ENCODE measurements at places on chromosomes 7 and 10. TPM values are rescaled to one million over a fixed set of nuclear protein-coding genes. Genes with fewer than 3 reads are reported as not detected.

GRCh38 chr7:29461996-29462395 lies 101.6 kb upstream of the PRR15 start:
- no peak for DNase-seq

- DNase-seq = no peak
Measured at GRCh38 chr10:6273351-6273750, 70.6 kb downstream of the PFKFB3 start.

The GPR26 gene
- not detected for total RNA-seq

The EIF4EBP2 gene
- 30.9 TPM for total RNA-seq

The OPALIN gene
- total RNA-seq = 0.05 TPM

DNA sequence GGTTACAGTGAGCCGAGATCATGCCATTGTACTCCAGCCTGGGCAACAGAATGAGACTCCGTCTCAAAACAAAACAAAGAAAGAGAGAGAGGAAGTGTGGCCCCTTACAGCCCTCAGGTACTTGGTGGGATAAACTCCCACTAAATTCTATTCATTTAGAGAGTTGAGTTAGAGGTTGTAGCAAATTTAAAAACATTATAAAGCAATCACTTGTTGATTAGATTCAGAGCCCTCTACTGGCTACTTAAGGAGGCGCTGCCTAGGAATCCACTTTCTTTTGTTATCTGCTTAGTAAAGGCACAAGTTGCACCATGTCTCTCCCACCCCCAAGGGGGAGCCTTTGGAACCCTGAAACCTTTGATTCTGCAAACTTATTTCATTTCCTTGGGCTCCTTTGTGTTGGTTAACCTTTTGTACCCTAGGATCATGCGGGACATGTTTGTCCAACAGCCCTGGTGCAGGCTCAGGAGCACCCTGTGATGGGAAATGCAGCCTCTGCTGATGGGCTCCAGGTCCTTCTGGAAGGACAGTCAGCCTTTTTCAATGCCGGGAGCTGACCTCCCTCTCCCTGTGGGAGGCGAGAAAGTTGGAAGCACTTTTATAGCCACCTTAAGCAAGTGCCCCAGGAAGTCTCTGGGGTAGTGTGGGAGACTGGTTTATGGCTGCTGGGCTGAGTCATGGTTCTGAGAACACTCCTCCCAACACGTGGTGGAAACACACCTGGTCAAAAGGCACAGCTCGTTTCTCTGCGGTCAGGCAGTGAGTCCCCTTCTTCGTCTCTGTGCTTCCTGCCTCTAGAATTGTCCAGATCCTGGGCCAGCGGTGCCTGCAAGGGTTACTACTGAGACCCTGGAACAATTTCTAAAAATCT lies 2.3 kb downstream of the HKDC1 start:
- peak; percentile 96 for DNase-seq

DNA sequence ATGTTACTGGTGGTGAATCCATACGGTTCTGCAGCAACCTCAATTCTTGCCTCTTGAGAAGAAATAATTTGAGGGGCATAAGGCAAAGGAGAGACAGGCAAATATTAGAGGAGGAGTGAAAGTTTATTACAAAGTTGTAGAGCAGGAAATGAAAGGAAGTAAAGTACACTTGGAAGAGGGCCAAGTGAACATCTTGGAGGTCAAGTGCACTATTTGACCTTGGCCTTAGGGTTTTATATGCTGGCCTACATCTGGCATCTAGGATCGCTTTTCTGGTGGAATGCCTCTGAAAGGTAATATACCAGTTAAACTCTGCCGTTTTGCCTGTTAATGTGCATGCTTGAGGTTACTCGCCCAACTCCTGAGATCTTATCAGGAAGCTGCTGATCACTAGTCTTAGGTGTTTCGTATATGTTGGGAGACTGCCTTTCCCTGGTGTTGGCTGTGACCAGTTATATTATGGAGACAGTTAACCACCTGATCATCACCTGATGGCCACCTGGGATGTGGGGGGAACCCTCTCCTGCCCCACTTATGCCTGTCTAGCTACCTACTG lies 66.1 kb upstream of the CYP2C18 start:
- DNase-seq = peak; percentile 10

DNA sequence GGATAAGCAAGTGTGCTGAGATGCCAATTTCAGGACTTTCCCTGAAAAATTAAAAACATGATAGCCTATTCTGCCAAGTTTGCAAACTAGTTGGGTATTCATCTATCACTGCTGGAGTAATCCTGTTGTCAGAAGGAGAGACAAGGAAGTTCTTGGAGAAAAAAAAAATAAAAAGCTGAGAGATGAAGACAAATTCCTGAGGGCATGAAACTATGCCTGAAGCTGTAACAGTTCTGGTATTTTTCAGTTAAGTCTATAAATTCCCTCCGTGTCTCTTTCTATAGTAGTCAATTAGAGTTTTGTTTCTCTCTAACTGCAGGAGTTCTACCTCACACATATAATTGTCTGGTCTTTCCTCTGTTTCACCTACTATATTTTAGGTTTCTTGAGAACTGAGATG lies 95.7 kb downstream of the DGKB start:
- DNase-seq = peak; percentile 11

Measured in renal cortical epithelial cell (primary cell).